Karpas-422 (cell line): ENCODE measurements at places on chromosomes 16 and 17. TPM values are rescaled to one million over a fixed set of nuclear protein-coding genes. Genes with fewer than 3 reads are reported as not detected.

The KRT31 gene
- total RNA-seq = not detected in 2 replicates

The RSPRY1 gene
- 23.7 and 26.4 TPM in 2 replicates for total RNA-seq

The CACNG5 gene
- total RNA-seq = not detected in 2 replicates

The PRSS22 gene
- total RNA-seq = not detected in 2 replicates

The KAT2A gene
- 26.7 and 34.6 TPM in 2 replicates for total RNA-seq

The CDK3 gene
- 4.7 and 5.1 TPM in 2 replicates for total RNA-seq

The TMEM204 gene
- total RNA-seq = not detected in 2 replicates

The ABHD15 gene
- 9.0 and 17.4 TPM in 2 replicates for total RNA-seq

DNA sequence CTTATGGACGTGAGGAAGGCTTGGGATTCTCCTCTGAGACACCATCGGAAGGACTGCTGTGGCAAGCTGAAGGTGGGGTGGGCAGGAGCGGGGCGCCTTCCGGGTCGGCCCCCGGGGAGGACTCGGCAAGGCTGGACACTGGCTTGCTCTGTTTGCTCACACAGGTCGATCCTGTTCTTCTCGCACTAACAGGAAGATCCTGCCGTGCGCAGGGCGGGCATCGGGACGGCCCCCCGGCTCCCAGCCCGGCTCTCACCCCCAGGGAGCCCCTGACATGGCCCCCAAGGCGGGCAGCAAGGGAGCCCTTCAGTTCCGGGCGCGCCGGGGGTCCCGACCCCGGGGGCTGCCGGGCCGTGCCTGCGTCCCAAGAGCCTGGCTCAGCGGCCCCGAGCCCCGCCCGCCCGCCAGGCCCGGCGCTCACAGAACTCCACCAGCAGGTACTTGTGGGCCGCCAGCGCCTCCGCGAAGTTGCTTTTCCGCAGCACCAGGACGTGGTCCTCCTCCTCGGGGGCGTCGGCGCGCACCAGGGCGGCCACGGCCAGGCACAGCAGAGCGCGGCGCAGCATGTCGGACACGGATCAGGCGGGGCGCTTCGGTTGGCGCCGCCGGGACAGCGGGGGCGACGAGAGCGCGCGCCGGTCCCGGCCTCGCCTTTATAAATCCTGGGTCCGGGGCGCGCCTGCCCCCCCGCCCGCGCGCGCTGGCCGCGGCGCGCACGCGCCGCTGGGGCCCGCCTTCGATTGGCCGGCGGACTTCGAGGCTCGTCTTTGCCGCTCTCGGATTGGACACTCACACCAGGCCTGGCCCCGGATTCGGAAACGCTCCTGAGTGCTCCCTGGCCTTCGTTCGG is at the start of gene P4HB:
P4HB (minus strand) TSS at position 630 of the 850 bp plus-strand sequence; CDS start at position 566, 64 bp downstream.
- peaks cover 30% of the 10 kb centered on the region for H3K4me1 ChIP-seq
- H3K27me3 ChIP-seq = no peaks in the 10 kb centered on the region
- DNase-seq = no peak
- peak within 1 kb of the TSS; percentile 97 for H3K4me3 ChIP-seq

DNA sequence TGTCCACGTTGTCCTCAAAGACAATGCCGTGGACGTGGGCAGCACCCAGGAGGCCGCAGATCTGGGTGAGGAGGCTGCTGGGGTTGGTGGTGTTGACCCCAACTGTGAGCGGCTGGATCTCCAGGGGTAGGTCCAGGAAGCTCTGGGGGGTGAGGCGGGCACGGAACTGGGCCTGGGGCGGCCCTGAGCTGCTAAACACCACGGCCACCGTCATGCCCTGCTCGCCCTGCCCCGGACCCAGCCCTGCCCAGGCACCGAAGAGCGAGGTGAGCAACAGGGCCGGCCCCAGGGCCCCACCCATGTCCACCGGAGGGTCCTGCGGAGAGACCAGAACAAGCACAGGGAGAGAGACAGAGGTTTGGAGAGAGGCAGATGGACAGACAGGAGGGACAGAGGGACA is 4.9 kb downstream of the GRIN2C start:
- H3K4me1 ChIP-seq = peaks cover 15% of the 10 kb centered on the region
- H3K27me3 ChIP-seq = no peaks in the 10 kb centered on the region
- no peak for DNase-seq
- H3K4me3 ChIP-seq = no peak overlapping the region

- no peak overlapping the region for H3K27ac ChIP-seq
- DNase-seq = no peak
- peaks cover 13% of the 10 kb centered on the region for H3K4me1 ChIP-seq
- peaks cover 5% of the 10 kb centered on the region; the same call in 1 of the 2 replicates for H3K36me3 ChIP-seq
- no peak overlapping the region for H3K4me3 ChIP-seq
These were observed 10.6 kb downstream of the CALCOCO2 start for GRCh38 chr17:48841395-48841831.

DNA sequence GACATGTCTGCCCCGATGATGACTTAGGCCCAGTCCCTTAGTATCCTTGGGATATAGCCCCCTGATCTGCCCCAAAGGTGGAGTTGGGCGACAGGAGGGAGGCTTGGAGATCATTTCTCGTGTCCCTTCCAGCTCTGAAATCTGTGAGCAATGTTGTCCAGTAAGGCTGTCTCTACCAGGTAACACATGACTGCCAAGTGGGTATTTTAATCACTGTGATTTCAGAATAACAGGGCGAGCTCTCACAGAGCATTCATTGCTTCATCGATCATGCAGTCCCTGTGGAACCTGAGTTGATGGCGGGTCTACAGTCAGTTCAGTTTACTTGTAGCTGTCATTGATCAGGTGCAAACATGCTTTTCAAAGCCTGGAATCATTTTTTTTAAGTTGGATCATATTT is 39.2 kb downstream of the KSR1 start:
- H3K4me3 ChIP-seq = no peak overlapping the region
- H3K27me3 ChIP-seq = no peaks in the 10 kb centered on the region
- H3K4me1 ChIP-seq = peaks cover 9% of the 10 kb centered on the region
- no peak for DNase-seq
- H3K27ac ChIP-seq = no peak overlapping the region
- H3K36me3 ChIP-seq = no peaks in the 10 kb centered on the region

DNA sequence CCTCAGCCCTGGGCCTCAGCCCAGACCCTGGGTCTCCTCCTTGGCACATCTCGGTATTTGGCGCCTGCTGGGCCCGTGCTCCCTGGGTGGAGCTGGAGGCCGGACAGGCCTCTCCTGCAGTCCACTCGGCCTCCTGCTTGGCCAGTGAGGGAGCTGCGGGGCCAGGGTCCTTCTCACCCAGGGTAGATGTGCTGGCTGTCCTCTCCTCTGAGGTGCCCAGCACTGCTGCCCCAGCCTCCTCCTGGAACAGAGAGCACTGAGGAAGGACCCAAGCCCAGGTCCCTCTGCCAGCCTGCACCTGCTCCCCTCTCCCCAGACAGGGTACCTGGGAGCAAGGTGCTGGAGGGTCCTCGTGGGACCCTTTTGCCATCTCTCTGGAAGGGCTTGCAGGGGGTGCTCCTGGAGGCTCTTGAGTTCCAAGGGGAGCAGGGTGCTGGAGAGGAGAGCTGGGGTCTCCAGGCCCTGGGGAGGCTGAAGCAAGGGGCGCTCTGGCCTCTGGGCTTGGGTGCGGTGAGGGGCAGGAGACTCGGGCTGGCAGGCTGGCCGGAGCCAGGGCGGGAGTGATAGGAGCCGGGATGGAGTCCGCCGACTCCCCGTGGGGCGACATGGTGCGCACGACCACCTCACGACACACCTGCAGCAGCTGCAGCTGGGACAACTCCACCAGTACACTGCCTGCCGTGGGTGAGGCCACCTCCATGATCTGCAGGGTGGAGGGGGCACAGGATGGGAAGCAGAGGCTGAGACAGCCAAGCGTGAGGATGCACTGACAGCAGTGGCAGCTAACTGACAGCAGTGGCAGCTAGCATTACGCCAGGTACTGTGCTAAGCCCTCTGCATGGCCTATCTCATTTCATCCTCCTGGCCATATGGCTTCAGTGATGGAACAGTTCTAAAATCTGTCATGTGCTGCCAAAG is 17.8 kb downstream of the TSPOAP1 start:
- no peak overlapping the region for H3K4me3 ChIP-seq
- H3K36me3 ChIP-seq = no peaks in the 10 kb centered on the region; the same call in 1 of the 2 replicates
- H3K4me1 ChIP-seq = no peaks in the 10 kb centered on the region
- DNase-seq = no peak
- H3K27ac ChIP-seq = no peak overlapping the region

DNA sequence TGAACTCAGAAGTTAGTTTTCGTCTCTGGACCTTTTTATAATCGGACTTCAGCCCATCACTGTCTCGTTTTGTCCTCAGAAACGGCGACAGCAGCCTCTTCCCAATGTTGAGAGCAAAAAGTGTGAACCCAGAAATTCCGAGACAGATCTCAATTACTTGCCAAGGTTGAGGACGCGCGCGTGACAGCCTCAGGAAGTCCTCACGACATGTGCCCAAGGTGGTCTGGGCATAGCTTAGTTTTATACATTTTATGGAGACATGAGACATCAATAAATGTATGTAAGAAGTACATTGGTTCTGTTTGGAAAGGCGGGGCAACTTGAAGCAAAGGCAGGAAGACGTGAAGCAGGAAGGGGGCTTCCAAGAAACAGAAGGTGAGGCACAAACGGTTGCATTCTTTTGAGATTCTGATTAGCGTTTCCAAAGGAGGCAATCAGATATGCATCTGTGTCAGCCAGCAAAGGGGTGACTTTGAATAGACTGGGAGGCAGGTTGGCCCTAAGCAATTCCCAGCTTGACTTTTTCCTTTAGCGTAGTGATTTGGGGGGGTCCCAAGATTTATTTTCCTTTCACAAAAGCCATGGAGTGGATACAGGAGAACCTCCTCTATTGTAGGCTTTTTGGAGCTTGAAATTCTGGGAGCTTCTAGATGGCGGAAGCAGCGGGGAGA is 583 bp upstream of the ZNF747 start:
- DNase-seq = no peak
- H3K36me3 ChIP-seq = no peaks in the 10 kb centered on the region
- peak overlapping the region; percentile 81 for H3K27ac ChIP-seq
- no peaks in the 10 kb centered on the region for H3K27me3 ChIP-seq

DNA sequence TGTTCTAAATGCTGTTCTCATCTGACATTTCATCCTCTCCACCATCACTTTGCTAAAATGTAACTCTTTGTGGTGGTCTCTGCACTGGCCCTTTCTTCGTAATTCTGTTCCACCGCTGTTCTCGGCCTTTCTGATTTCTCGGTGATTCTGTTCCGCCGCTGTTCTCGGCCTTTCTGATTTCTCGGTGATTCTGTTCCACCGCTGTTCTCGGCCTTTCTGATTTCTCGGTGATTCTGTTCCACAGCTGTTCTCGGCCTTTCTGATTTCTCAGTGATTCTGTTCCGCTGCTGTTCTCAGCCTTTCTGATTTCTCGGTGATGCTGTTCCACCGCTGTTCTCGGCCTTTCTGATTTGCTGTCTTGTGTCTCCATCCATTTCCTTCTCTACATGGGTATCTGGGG is 12.3 kb downstream of the FOXF1 start:
- no peak overlapping the region for H3K4me3 ChIP-seq
- no peaks in the 10 kb centered on the region for H3K4me1 ChIP-seq
- H3K27ac ChIP-seq = no peak overlapping the region
- no peaks in the 10 kb centered on the region for H3K36me3 ChIP-seq
- no peaks in the 10 kb centered on the region for H3K27me3 ChIP-seq
- DNase-seq = no peak

DNA sequence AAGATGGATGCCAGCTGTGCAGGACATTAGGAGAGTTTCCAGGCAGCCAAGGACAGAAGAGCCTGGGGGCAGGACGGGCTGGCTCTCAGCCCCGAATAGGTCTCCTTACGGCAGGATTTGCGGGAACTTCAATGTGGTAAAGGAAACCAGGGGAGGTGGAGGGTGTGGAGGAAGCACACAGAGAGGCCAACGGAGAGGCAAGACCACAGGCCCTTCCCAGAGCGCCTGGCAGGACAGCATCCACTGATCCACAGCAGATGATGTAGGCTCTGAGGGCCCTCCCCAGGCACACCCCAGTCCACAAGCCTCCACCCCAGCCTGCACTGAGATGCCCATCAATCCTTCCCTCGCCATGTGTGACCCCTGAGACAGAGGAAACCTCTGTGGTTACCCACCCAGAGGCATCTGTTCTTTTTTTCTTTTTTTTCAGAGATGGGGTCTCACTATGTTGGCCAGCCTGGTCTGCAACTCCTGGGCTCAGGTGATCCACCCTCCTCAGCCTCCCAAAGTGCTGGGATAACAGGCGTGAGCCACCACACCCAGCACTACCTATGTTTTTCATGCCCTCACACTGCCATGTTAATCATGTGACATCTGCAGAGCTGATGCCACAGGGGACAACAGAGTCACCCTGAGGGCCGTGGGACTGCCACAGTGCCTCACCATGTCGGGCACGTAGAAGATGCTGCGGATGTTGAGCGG is 19.3 kb downstream of the DNASE1 start:
- no peak overlapping the region for H3K4me3 ChIP-seq
- H3K27me3 ChIP-seq = no peaks in the 10 kb centered on the region
- H3K27ac ChIP-seq = no peak overlapping the region
- peaks cover 19% of the 10 kb centered on the region for H3K36me3 ChIP-seq

GRCh38 chr16:76059186-76059585 is 218.0 kb upstream of the CNTNAP4 start:
- H3K36me3 ChIP-seq = no peaks in the 10 kb centered on the region
- no peak for DNase-seq
- no peak overlapping the region for H3K27ac ChIP-seq
- H3K4me3 ChIP-seq = no peak overlapping the region
- H3K4me1 ChIP-seq = no peaks in the 10 kb centered on the region

GRCh38 chr16:86432691-86433090 is 77.6 kb upstream of the FOXF1 start:
- no peak overlapping the region for H3K4me3 ChIP-seq
- no peaks in the 10 kb centered on the region for H3K36me3 ChIP-seq
- H3K27ac ChIP-seq = no peak overlapping the region
- no peaks in the 10 kb centered on the region for H3K27me3 ChIP-seq

DNA sequence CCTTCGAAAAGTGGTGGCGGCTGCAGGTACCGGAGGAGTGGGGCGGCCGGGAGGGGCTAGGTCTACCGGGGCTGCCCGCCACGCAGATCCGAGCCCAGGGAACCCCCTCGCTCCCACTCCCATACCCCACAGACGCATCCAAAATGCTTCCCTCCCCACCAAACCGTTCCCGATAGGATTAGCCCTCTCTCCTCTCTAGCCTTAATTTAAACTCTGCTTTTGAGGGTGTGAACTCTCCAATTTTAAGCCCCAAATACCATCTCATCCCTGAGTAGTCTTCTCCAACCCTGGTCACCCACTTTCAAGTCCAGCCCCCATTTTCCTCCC is 260 bp upstream of the CXCL16 start:
- H3K27ac ChIP-seq = no peak overlapping the region
- H3K4me1 ChIP-seq = peaks cover 14% of the 10 kb centered on the region
- no peak for DNase-seq
- H3K36me3 ChIP-seq = no peaks in the 10 kb centered on the region

DNA sequence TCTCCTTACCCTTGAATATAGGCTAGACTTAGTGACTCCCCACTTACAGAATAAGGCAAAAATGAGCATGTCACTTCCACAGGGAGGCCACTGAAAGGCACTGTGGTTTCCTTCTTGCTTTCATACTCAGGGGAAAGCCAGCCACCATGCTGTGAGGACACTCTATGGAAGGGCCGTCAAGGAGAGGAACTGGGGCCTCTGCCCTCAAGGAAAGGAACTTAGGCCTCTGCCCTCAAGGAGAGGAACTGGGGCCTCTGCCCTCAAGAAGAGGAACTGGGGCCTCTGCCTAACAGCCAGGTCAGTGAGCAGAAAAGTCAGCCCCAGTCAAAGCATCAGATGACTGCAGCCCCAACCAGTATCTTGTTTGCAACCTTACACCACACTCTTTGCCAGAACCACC is 30.1 kb downstream of the VPS35 start:
- peak; percentile 78 for DNase-seq
- H3K4me3 ChIP-seq = no peak overlapping the region
- no peaks in the 10 kb centered on the region for H3K27me3 ChIP-seq
- peak overlapping the region; percentile 59 for H3K27ac ChIP-seq
- H3K4me1 ChIP-seq = peaks cover 20% of the 10 kb centered on the region
